ENCODE measurements at places on chromosomes 5 and 9.

- DNase-seq, result no peak
Measured at GRCh38 chr9:69190863-69191181, 16.7 kb downstream of the TJP2 start.

DNA sequence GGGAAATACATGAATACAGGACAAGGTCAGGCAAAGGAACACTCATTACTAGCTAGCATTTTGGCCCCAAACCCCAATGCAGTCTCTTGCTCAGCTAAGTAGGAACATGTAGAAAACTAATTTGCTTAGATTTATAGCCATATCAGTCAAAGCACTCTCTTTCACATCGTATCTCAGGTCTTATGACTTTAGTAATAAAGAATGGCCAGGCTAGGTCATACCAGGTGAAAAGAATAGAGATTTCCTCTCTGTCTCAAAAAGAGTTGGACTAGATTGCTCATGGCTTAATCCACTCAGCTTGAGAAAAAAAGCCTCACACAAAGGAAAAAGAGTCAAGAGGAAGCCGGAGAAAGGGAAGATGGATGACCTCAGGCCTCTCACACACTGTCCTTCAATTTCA is 772.7 kb upstream of the SEMA6A start:
- no peak for DNase-seq

DNA sequence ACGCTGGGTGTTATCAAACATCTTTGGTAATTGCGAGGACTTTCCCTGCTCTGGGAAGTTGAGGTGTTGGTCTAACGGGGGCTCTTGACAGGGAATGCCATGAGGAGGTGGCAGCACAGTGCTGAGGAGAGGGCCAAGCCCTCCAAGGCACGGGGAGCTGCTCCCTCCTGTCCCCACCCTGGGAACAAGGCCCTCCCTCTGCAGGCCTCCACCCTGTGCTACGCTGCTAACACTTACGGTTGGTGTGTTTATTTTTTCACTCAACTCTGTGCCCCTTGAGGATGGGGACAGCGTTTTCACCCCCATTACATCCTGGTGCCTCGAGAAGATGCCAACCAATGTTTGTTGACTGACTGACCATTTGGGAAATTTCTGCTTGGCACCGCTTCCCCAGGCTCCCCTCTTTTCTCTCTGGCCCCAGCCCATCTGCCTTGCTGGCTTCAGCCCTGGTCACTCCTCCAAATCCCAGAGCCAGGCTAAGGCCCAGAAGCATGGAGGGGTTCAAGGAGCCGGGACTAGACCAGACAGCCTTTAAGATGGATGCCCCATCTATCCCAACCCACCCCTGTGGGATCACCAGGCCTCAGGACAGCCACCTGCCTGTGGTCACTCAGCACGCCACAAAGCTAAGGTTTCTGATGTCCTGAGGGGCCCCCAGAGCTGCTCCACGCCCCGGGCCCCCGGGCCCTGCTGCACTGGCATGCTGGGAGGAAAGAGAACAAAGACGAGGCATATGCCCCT is 125.7 kb downstream of the BARX1 start:
- DNase-seq, result no peak

DNA sequence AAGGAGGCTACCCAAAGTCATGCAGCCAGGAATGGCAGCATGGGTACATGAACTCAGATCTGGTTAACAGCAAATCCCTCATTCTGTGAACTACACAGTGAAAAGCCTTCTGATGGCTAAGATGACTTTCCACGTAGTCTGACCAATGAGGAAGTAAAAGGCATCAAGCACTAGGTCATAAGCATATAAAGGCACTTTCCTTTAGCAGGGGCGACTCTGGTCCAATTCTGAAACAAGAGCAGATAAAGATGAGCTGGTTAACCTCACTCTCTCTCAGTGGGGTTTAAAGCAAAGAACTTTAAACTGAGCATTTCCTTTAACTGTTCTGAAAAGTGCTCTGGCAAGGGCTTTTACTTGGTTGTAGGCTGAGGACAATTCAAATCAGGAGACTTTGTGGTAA is 21.1 kb downstream of the PSMB7 start:
- no peak for DNase-seq

DNA sequence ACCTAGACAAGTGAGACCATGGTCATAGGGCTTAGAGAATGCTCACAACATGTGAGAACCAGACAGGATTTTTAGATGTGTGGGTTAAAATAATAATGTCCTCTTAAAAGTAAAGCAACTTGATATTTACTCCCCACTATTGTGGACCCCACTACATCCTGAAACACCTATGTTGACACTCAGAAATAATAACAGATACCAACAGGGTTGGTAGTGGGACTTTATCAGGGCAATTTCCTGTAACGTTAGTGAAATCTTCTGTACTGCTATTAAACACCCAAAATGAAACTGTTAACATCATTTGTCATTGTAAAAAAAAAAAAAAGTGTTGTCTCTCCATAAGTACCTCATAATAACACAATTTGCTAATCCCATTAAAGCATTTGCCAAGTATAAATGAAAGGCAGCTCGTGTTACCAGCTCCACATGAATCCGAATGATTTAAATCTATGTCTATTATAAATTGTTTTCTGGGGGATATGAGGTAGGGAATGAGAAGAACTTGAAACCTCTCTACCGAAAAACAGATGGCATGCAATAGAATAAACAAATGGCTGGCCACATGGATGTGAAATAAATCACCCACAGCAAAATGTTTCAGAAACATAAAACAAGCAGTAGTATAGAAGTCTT is 285.9 kb downstream of the ARHGEF28 start:
- peak; percentile 29 for DNase-seq

DNA sequence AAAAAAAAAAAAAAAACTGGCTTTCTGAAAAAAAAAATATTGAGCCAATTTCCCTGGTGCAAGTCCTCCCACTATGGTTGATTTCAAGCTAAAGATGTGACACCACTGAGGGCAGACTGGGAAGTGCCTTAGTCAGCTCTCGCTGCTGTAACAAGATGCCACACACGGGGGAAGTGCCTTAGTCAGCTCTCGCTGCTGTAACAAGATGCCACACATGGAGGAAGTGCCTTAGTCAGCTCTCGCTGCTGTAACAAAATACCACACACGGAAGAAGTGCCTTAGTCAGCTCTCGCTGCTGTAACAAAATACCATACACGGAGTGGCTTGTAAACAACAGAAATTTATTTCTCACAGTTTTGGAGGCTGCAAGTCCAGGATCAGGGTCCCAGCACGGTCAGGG is 23.4 kb downstream of the BTNL9 start:
- DNase-seq, result no peak

- DNase-seq, result no peak
Measured at GRCh38 chr5:179152144-179152895, 92.1 kb downstream of the ZNF354C start.

- no peak for DNase-seq
Measured at GRCh38 chr5:150509992-150510391, 2.1 kb downstream of the NDST1 start.

DNA sequence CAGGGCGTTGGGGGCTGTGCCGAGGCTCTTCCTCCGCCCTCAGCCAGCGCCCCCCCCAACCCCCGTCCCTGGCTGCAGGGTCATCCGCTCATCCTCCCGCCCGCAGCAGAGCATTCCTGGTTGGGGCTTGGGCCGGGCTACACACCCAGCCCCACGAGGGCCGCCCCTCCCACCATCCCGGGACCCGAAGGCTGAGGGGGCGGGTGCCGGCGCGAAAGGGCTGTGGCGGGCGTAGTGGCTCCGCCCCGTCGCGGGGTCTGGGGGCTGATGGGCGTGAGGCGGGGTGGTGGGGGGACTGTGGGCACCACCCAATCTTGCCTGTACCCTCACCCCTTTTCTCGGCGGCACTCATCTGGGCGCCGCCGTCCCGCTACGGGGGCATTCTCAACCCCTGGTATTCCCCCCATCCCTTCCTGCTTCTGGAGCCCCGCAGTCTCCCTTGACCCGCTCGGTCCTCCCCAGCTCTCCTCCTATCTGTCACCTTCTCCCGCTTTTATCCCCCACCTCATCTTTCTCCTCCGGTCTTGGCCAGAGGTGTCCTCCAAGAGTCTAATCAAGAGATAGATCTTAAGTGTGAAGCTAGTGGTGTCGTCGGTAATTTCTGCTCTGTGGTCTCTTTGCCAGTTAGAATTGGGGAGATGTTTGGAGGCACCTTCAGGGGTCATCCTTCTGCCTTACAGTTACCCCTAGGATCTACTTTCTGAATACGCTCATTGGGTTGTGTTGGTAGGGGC is 1.6 kb downstream of the FER start:
- DNase-seq, result no peak

DNA sequence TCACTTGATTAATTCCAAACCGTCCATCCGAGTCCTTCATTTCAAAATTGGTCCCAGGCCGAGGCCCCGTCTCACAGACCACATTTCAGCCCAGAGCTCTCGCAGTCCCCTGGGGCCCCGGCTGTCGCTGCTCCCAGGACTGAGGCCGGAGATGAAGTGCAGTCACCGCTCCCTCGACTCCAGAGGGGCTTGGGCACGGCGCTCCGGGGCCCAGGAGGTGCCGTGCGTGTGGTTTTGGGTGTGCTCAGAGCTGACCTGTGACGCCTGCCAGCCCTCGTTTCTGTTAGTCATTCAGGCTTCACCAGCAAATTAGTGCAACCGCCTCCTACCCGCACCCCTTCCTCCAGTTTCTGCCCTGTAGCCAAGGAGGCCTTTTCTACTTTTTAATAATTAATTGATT is 48.7 kb upstream of the PHYKPL start:
- DNase-seq, result no peak

DNA sequence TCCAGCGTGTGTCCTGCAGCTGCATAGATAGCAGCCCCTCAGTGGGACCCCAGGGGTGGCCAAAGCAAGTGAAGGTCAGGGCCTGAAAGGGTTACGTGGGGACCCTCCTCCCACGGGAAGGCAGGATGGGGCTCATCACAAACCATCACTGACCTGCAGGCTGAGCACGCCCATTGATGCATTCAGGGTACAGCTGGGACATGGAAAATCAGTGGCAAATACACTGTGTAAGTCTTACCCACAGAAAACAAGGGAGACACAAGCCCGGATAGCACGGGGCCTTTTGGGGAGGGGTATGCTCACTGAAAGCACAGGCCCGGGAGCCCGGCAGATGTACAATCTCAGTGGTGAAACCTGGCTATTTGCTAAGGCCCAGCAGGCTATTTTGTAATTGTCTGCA is 49.1 kb downstream of the SEMA4D start:
- DNase-seq, result no peak

- no peak for DNase-seq
Measured at GRCh38 chr9:83714329-83714728, 6.6 kb upstream of the UBQLN1 start.

DNA sequence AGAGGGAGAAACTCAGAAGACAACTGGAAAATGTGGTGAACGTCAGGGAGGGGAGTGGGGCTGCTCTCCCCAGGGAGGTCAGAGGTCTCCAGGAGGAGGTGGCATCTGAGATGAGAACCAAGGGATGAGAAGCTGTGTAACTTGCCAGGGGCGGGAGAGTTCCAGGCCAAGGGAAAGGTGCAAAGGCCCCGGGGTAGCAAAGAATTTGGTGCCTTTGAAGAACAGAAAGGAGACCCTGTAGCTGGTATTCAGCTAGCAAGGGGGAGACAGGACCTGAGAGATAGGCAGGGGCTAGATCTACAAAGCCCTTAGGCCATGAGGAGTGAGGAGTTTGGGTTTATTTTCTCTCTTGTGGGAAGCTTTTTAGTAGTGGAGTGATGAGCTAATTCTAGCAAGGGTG is 3.3 kb downstream of the DNM1 start:
- no peak for DNase-seq

- no peak for DNase-seq
Measured at GRCh38 chr5:55847837-55848236, 3.3 kb upstream of the IL31RA start.

All from retinal pigment epithelial cell (primary cell).